Stomach (tissue), 19 donors: ENCODE measurements at places on chromosomes 7 and 10. TPM values are rescaled to one million over a fixed set of nuclear protein-coding genes. Genes with fewer than 3 reads are reported as not detected.

The EN2 gene
- total RNA-seq = not detected

DNA sequence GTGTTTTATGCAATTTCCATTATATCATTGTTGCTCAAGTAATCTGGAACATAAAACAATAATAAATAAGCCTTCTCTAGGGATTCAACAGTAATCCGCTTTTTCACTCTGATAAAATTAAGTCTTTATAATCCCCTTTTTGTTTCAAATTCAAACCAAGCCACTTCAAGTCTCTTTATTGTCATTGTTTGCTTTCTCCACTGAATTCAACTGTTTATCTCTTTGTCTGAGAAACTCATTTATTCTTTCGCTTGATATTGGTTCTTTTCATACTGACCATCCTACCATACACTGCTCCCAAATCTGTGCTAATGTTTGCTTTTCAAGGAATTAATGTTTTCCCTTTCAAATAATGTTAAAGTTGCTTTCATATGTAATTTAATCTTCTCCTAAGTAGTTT, 550.4 kb upstream of the PCDH15 start:
- no peak for DNase-seq

DNA sequence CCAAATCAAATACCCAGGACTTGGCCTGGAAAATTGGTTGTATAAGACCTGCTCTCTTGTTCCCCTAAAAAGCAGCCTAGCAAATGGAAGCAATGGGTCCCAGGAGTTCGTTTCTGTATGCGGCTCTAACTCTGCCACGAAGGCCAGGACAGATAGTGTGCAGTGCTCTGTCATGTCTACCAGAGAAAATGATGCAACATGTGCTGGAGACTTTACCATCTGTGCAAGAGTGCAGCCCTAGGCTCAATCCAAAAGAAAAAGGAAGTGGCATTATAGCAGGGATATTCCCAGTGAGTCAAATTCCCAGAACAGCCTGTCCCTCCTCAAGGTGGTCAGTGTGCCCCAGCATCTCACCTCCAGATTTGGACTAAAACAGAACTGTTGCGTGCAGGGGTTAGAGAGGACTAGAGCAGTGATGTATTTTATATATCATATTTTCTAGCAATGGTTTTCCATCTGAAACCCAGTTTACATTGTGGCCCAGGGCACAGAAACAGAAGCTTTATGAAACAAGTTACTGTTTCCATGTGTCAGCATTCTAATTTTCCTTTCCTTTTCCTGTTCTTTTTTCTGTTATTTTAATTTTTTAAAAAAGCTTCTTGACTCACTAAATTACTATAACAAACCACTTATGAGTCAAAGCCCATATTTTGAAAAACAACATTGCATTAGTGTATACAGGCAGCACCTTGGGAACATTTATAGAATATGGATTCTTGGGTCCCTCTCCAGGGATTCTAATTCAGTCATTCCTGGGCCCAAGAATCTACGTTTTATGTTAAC, 311.2 kb downstream of the RNLS start:
- no peak for DNase-seq

- no peak for DNase-seq
These were observed 150.3 kb upstream of the FAM20C start for GRCh38 chr7:41917-42565.

DNA sequence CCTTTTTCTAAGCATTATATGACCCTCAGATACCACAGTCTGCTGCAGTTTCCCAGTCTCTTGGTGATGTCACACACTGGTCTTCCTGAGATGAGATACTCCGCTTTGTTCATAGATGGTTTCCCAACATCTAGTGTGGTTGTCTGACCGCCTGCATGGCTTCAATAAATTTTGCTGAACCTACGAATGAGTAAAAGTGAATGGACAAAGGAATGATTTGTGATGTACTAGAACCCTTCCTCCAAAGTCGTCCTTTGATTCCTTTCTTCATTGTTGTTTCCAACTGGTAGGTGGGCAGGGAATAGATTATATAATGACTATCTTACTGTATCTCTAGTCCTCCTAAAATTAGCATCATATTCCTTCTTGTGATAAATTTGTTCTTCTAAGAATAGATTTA, 82.5 kb downstream of the SLC35B4 start:
- no peak for DNase-seq

- DNase-seq = no peak
These were observed 6.1 kb upstream of the DDX50 start for GRCh38 chr10:68895041-68895440.

GRCh38 chr10:32957341-32958084, 517 bp downstream of the ITGB1 start:
- peak; percentile 86 for DNase-seq

GRCh38 chr10:82319074-82319473, 444.1 kb downstream of the NRG3 start:
- no peak for DNase-seq

- no peak for DNase-seq
These were observed 219.8 kb downstream of the ACTR3B start for GRCh38 chr7:152979376-152979775.

The GLCCI1 gene
- total RNA-seq = 4.6 TPM

- DNase-seq = peak; percentile 7
These were observed 231.0 kb downstream of the CSTF2T start for GRCh38 chr10:51468424-51468823.

The NKX1-2 gene
- not detected for total RNA-seq

GRCh38 chr10:17003151-17003550, 126.5 kb downstream of the CUBN start:
- peak; percentile 58 for DNase-seq

DNA sequence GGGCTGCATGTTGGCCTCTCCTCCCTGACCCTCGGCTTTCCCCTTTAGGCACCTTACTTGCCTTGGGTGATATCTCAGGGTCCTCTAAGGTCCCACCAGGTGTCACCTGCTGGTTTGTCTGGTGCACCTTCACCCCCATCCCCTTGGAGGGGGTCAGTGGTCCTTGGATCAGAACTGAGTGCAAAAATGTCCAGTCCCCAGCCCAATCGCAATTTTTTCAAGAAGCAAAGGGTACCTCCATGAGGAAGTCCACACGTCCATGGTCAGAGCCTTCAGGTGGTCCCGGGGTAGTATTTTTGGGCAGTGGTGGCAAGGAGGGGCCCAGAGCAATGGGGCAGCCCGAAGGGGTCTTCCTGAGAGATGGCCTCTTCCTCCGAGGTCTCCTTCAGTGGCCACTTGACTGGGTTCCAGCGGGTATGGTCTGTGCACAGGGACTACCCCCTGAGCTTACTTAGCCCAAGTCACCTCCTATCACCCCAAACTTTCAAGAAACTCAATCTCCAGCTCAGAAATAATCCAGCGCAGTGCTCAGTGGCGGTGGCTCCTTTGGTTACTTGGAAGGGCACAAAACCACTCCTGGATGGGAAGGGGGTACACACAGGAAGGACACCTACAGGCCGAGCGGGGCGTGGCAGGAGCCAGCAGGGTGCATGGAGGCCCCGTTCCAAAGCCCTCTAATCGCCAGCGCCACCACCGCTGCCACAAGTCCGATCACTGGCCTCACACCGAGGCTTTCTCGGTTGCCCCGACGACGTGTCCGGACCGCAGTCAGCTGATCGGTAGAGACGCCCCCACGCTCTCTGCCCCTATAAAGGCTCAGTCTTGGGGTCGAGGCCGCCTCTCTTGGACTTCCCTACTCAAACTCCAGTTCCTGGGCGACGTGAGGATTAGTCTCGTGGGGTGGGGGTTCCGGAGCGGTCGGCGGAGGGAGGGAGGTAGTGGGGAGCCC, 4.5 kb downstream of the SAP25 start:
- DNase-seq = peak; percentile 84

DNA sequence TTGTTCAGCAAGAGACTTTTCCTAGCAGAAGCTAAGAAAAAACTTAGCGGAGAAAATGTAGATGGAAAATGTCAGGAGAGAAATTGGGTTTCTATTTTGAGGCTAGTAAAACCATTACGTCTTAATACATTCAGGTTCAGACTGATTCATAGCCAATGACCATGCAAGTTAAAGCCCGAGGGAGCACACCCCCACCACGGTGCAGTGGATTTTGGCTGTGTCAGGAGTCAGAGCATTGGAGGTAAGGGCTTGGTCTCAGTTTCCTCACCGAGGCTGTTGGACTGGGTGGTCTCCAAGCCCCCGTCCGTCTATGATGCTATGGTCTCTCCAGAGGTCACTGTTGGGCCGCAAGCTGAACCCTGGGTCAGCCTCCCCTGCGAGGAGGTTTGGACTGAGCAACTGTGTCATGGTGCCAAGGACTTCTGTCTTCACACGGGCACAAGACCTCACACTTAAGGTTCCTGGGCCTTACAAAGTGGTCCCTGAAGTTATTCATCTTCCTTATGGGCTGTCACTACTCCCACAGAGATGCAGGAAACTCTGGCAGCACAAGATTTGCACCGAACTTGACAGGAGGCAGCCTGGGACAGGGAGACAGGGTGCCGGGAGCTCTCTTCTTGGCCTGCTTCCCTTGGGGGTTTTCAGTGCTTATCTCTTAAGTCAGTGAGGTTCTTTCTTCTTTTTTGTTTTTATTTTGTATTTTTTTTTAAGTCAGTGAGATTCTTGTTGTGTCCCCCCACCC, 186.8 kb downstream of the PHTF2 start:
- no peak for DNase-seq
